ENCODE measurements at places on chromosomes 6 and 20.
A peak's percentile ranks its signal among the peaks of the same experiment; 100 is the strongest.

GRCh38 chr6:7879980-7880717 is 30.4 kb downstream of the TXNDC5 start:
- no peak for DNase-seq

GRCh38 chr20:8505476-8506200 is 373.6 kb downstream of the PLCB1 start:
- DNase-seq: no peak

- peak; percentile 52 for DNase-seq
These were observed 54.1 kb downstream of the VEGFA start for GRCh38 chr6:43823879-43824702.

- DNase-seq: no peak
These were observed 551.2 kb downstream of the QKI start for GRCh38 chr6:163965426-163966348.

DNA sequence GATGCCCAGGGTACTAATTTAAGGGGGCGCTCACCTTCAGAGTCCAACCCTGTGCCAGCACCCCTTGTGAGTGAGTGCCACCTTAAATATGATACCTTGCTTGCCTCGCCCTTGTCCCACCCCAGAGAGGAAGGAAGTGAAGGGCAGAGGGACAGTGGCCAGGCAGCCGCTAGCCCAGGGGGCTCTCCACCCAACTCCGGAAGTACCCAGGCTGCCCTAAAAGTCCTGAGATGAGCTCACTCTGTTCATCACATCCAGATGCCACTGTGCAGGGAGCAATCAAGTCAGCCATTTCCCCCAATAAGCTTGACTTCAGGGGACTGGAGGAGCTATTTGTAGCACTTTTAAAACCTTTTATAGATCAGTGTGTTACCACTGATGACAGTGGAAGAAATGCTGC is 25.0 kb upstream of the STX16 start:
- no peak for DNase-seq
